ENCODE measurements at places on chromosomes 11 and 22.

DNA sequence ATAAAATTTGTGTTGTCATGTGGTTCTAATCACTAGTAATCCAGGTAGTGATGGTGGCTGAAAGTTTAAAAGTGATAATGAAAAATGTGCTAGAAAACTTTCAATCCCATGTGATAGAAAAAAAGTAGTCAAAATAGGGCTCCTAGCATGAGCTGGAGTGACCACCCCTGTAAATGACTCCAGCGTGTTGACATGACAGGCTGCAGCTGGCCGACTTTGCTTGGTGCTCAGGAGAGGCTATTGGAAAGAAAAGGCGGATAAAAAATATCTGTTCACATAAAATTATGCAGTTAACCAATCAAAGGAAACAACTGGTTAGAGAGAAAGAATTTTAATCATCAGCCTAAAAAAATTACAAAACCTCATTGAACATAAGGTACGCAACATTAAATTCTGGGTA, 16.9 kb upstream of the MTCH2 start:
- DNase-seq, result no peak

DNA sequence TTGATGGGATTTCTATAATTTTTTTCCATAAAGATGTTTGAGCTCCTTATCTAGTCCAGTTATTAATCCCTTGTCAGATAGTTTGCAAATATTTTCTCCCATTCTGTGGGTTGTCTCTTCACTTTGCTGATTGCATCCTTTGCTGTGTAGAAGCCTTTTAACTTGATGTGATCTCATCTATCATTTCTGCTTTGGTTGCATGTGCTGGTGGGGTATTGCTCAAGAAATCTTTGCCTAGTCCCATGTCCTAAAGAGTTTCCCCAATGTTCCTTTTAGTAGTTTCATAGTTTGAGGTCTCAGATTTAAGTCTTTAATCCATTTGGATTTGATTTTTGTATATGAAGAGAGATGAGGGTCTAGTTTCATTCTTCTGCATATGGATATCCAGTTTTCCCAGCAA, 1.7 kb upstream of the IL2RB start:
- DNase-seq, result no peak

DNA sequence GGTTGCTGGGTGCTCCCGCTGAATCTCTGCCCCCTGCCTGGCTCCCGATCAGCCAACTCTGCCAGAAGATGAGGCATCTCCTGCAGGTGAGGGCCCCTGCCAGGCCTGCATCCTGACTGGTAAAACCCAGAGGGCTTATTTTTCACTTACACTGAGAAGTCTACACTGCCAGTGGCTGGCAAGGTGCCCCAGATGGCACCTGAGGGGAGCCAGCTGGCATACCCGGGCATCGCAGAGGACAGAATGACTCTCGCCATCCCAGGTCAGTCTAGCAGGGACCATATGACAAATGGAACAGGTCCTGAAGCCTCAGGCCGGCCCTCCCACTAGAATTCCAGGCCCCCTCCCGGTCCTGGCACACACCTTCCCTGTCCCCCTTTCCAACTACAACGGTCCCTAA, 30.9 kb downstream of the MACROD1 start:
- DNase-seq, result no peak

GRCh38 chr22:37638391-37639069, 939 bp upstream of the SH3BP1 start:
- DNase-seq, result no peak

DNA sequence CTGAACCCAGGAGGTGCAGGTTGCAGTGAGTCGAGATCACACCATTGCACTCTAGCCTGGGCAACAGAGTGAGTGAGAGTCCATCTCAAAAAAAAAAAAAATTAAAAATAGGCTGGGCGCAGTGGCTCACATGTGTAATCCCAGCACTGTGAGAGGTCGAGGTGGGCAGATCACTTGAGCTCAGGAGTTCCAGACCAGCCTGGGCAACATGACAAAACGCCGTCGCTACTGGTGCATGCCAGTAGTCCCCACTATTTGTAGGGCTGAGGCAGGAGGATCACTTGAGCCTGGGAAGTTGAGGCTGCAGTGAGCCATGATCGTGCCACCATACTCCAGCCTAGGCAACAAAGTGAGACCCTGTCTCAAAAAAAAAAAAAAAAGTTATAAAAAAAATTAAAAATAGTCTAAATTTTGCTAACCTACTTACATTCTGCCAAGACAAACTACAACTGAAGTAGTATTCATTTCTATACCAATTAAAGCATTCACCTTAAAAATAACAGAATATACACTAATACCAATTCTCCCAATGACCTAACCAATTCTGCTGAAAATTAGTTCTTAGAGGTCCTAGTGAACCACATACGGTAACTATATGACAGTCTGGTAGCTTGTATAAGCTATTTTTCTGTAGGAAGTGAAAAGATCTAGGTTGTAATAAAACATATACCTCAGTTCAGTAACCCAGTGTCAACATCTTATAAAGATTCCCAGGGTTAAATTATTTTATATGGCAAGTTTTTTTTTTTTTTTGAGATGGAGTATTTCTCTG, 7.1 kb downstream of the DDX6 start:
- DNase-seq, result no peak

All from thoracic aorta (tissue), 2 donors.